Uterus (tissue), 4 donors: ENCODE measurements at places on chromosomes 3 and 15. TPM values are rescaled to one million over a fixed set of nuclear protein-coding genes. Genes with fewer than 3 reads are reported as not detected.

GRCh38 chr3:48518638-48519276 is 14.8 kb upstream of the SHISA5 start:
- no peaks in the 10 kb centered on the region for H3K4me1 ChIP-seq
- no peaks in the 10 kb centered on the region for H3K27me3 ChIP-seq
- no peak overlapping the region for H3K27ac ChIP-seq
- DNase-seq: no peak
- no peaks in the 10 kb centered on the region for H3K36me3 ChIP-seq

NEO1 gene
- 11.5 TPM for total RNA-seq

- H3K27me3 ChIP-seq: peaks cover 16% of the 10 kb centered on the region
- no peak overlapping the region for H3K4me3 ChIP-seq
- no peaks in the 10 kb centered on the region for H3K36me3 ChIP-seq
- no peak overlapping the region for H3K27ac ChIP-seq
These were observed 113.5 kb downstream of the RAB11A start for GRCh38 chr15:65982627-65983322.

DNA sequence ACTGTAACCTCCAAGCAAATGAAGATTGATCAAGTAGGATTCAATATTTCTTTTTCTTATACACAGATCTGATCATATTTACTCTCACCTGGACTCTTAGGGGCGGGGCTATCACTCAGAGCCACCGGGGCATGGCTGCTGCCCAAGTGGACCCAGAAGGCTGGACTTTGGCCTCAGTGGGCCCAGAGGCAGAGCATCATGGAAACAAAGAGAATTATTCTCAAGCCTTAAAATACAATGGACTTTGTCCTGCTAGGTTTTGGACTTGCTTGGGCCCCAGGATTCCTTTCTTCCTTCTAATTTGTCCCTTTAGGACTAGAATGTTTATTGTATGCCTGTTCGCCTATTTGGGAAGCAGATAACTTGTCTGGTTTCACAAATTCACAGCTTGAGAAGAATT is 85.1 kb downstream of the SUCLG2 start:
- no peaks in the 10 kb centered on the region for H3K27me3 ChIP-seq
- H3K27ac ChIP-seq: no peak overlapping the region
- H3K4me1 ChIP-seq: no peaks in the 10 kb centered on the region
- H3K36me3 ChIP-seq: no peaks in the 10 kb centered on the region

- H3K27ac ChIP-seq: no peak overlapping the region
- no peak for DNase-seq
- H3K36me3 ChIP-seq: no peaks in the 10 kb centered on the region
- no peak overlapping the region for H3K4me3 ChIP-seq
- no peaks in the 10 kb centered on the region for H3K27me3 ChIP-seq
These were observed 25.6 kb downstream of the KCNH8 start for GRCh38 chr3:19173945-19174344.

GRCh38 chr3:13700889-13701288 is 152.0 kb downstream of the FBLN2 start:
- H3K27ac ChIP-seq: no peak overlapping the region
- no peaks in the 10 kb centered on the region for H3K36me3 ChIP-seq
- H3K4me1 ChIP-seq: no peaks in the 10 kb centered on the region

DNA sequence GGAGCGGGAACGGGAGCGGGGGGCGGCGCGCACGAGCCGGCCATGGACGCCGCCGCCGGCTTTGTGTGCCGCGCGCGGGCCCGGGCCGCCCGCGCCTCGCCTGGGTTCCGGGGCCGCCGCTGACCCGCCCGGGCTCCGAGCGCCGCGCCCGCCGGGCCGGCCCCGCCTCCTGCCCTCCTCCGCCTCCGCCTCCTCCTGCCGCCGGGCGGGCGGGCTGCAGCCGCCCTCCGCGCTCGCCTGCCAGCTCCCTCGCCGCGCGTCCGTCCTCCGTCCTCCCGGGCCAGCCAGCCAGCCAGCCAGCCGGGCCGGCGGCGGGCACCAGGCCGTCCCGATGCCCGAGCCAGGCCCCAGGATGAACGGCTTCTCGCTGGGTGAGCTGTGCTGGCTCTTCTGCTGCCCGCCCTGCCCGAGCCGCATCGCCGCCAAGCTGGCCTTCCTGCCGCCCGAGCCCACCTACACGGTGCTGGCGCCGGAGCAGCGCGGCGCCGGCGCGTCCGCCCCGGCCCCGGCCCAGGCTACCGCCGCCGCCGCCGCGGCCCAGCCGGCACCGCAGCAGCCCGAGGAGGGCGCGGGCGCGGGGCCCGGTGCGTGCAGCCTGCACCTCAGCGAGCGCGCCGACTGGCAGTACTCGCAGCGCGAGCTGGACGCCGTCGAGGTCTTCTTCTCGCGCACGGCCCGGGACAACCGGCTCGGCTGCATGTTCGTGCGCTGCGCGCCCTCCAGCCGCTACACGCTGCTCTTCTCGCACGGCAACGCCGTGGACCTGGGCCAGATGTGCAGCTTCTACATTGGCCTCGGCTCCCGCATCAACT is at the start of gene ABHD17C:
ABHD17C (plus strand) TSS at position 212 of the 812 bp plus-strand sequence; CDS start at position 332, 120 bp downstream.
- DNase-seq: peak; percentile 26
- H3K27me3 ChIP-seq: no peaks in the 10 kb centered on the region
- H3K4me3 ChIP-seq: peak within 1 kb of the TSS; percentile 51

GRCh38 chr3:72860053-72860452 is 11.8 kb upstream of the SHQ1 start:
- H3K4me3 ChIP-seq: no peak overlapping the region
- DNase-seq: no peak
- H3K36me3 ChIP-seq: no peaks in the 10 kb centered on the region
- H3K4me1 ChIP-seq: no peaks in the 10 kb centered on the region
- H3K27ac ChIP-seq: no peak overlapping the region
- H3K27me3 ChIP-seq: no peaks in the 10 kb centered on the region

DNA sequence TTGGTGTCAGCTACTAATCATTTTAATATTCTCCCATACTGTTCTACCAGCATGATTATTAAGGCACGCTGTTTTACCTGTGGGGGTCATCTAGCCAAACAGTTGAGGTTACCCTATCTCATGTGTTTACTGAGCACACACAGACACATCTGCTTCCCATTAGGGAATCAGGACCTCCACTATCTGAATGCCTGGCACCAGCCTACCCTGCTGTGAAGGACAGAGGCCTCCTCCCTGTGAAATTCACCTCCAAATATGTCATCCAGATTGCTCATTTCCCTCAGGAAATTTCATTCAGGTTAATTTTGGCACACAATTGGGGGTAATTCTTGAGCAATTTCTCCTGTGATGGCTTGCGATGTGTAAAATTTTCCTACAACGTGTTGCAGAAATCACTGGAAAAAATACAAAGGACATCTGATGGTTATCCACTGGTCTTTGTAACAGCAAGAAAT is 155.6 kb upstream of the NR2E3 start:
- no peaks in the 10 kb centered on the region for H3K4me1 ChIP-seq
- no peak overlapping the region for H3K4me3 ChIP-seq
- H3K27me3 ChIP-seq: no peaks in the 10 kb centered on the region
- no peak for DNase-seq
- peak overlapping the region; percentile 66 for H3K27ac ChIP-seq

DNA sequence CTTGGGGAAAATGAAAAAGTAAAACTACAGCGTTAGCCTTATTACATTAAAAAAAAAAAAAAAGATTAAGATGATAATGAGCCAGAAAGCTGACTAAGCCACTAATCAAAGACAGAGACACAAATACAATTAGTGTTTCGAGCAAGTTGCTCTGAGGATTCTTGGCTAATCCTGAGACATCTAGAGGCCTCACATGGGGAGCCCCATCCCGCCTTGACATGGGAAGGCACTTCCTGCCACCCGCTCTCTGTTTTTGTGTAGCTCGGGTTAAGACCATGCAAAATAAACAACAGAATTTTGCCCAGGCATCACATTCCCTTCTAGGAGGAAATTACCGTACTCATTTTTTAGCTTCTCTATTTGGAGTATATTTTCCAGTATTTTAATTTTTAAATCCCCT is 15.3 kb downstream of the HESX1 start:
- no peak for DNase-seq
- H3K27me3 ChIP-seq: no peaks in the 10 kb centered on the region
- H3K4me3 ChIP-seq: no peak overlapping the region
- no peaks in the 10 kb centered on the region for H3K4me1 ChIP-seq

TMEM87A gene
- 70.9 TPM for total RNA-seq

- H3K27me3 ChIP-seq: no peaks in the 10 kb centered on the region
- peak overlapping the region; percentile 48 for H3K27ac ChIP-seq
- no peaks in the 10 kb centered on the region for H3K36me3 ChIP-seq
- H3K4me3 ChIP-seq: no peak overlapping the region
- no peaks in the 10 kb centered on the region for H3K4me1 ChIP-seq
These were observed 767.7 kb upstream of the CFAP20DC start for GRCh38 chr3:59817511-59817910.

GRCh38 chr3:18445401-18446148 is 20.4 kb upstream of the SATB1 start:
- peak overlapping the region; percentile 50 for H3K27ac ChIP-seq
- H3K36me3 ChIP-seq: no peaks in the 10 kb centered on the region
- peak; percentile 21 for DNase-seq
- H3K4me3 ChIP-seq: peak overlapping the region; percentile 29
- H3K27me3 ChIP-seq: peaks cover 3% of the 10 kb centered on the region

DNA sequence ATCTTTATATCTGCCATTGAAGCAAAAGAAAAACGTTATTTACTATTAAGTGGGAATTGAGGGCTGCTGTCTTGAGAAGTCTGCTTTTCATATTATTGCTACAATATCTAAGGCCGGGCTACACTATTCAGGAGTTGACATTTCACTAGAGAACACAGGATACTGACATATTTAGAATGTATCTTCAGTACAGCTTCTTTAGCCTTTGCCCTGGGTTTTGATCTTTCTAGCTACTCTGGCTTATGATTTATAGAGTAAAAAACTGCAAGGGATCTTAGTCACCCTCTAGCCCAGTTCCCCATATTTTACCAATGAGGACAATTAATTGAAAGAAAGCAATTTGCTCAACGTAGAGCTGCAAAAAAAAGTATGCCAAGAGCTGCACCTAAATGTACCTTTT is 307.4 kb upstream of the DPPA4 start:
- H3K27me3 ChIP-seq: no peaks in the 10 kb centered on the region
- no peak overlapping the region for H3K27ac ChIP-seq
- H3K36me3 ChIP-seq: no peaks in the 10 kb centered on the region
- H3K4me3 ChIP-seq: no peak overlapping the region
- no peaks in the 10 kb centered on the region for H3K4me1 ChIP-seq

GRCh38 chr3:11547498-11547897 is 96.2 kb downstream of the VGLL4 start:
- no peak overlapping the region for H3K27ac ChIP-seq
- H3K27me3 ChIP-seq: no peaks in the 10 kb centered on the region
- H3K4me3 ChIP-seq: no peak overlapping the region
- no peaks in the 10 kb centered on the region for H3K36me3 ChIP-seq

GRCh38 chr15:91380114-91380513 is 280.1 kb downstream of the SV2B start:
- no peak for DNase-seq
- H3K4me3 ChIP-seq: no peak overlapping the region
- H3K27me3 ChIP-seq: no peaks in the 10 kb centered on the region
- no peaks in the 10 kb centered on the region for H3K36me3 ChIP-seq
- H3K4me1 ChIP-seq: no peaks in the 10 kb centered on the region
- no peak overlapping the region for H3K27ac ChIP-seq

GRCh38 chr3:11592445-11593298 is 51.0 kb downstream of the VGLL4 start:
- H3K36me3 ChIP-seq: no peaks in the 10 kb centered on the region
- DNase-seq: peak; percentile 41
- H3K27me3 ChIP-seq: no peaks in the 10 kb centered on the region
- H3K4me3 ChIP-seq: no peak overlapping the region

DNA sequence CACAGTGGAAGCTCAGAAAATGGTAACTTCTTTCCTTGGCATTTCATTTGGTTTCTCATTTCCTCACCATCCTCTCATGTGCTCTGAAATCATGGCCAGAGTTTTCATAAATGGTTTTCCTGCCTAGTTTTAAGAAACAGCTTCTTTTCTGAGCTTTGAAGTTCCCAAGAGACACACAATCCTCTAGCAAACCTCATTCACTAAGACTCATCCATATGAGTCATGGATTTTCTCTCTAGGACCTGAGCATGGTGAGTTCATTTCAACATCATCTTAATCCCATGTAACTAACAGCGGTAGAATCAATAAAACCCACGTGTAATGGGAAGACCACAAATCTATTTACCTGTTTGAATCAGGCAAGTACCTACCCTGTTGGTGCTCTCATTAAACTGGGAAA is 274.5 kb upstream of the LRTM1 start:
- DNase-seq: no peak
- no peaks in the 10 kb centered on the region for H3K36me3 ChIP-seq
- no peaks in the 10 kb centered on the region for H3K4me1 ChIP-seq

DNA sequence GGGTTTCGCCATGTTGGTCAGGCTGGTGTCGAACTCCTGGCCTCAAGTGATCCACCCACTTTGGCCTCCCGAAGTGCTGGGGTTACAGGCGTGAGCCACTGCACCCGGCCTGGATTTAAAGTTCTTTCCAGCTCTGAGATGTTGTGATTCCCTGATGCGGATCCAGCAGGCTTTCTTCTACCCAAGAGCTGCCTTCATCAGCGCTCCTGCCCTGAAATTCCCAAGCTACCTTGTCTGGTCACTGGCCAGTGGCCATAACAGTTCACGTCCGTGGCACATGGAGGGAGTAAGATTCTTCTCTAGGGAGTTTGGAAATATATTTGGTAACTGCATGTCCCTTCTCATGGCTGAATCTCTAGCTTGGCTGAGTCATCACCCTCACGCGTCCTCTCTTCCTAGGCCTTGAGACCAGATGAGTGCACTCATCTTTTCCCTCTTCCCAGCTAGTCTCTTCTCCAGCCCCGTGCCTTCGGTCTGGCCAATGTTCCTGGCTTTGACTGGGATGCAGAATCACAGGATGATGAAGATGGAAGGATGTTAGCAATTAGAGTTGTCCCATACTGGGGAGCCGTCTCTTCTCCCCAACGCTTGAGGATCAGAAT is 29.8 kb upstream of the APOD start:
- H3K4me1 ChIP-seq: no peaks in the 10 kb centered on the region
- H3K27me3 ChIP-seq: no peaks in the 10 kb centered on the region
- H3K27ac ChIP-seq: no peak overlapping the region
- H3K36me3 ChIP-seq: no peaks in the 10 kb centered on the region
- no peak for DNase-seq
- H3K4me3 ChIP-seq: no peak overlapping the region

DNA sequence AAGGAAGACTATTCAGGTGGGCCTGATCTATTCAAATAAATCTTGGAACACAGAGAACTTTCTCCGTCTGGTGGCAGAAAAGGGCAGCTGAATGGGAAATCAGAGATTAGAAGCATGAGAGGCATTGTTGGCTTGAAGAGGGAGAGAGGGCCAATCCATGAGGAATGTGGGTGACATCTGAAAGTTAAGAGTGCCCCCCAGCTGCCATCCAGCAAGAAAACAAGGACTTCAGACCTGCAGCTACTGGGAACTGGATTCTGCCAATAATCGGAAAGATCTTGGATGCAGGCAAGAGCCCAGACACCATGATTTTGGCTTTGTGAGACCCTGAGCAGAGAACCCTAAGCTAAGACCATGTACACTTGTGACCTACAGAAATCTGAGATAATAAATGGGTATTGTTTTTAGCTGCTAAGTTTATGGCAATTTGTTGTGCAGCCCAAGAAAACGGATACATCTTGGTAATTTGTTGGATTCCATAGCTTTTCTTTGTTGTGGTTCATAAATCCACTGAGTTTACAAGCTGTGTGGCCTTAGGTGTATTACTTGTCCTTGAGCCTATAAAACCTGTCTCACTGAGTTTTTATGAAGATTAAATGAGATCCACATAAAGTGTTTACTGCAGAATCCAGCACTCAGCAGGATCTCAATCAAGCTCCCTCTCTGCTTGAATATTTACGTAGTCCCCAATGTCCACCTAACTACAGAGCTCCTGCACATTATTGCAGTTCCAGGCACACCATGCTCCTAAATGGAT is 82.1 kb upstream of the PRTG start:
- DNase-seq: no peak
- no peak overlapping the region for H3K27ac ChIP-seq
- H3K4me1 ChIP-seq: no peaks in the 10 kb centered on the region
- H3K27me3 ChIP-seq: no peaks in the 10 kb centered on the region
